NCI-H1694 treated with DMSO at 0.1 percent for 48 hours (cell line): ENCODE measurements at places on chromosomes 1 and 21.

DNA sequence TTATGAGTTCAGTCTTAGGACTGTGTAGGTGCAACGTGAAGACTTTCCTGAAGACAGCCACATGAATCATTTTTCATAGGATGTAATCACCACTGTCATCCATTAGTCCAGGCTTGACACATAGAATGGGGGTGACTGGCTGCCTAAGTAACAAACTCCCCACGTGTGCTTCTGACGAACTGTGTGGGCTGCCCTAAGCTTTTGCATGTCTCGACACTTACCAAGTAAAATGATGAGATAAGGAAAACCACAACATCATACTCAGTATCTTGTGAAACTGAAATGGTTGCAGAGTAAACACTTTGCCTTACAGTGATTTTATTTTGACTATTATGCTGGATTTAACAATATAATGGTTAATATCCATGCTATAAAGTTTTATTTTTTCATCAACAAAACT, 19.5 kb downstream of the ERG start:
- no peak for DNase-seq

GRCh38 chr1:177847843-177848242, 122.0 kb downstream of the SEC16B start:
- DNase-seq = no peak

- DNase-seq = no peak
Observed at GRCh38 chr1:235553112-235553551, 48.9 kb upstream of the B3GALNT2 start.

DNA sequence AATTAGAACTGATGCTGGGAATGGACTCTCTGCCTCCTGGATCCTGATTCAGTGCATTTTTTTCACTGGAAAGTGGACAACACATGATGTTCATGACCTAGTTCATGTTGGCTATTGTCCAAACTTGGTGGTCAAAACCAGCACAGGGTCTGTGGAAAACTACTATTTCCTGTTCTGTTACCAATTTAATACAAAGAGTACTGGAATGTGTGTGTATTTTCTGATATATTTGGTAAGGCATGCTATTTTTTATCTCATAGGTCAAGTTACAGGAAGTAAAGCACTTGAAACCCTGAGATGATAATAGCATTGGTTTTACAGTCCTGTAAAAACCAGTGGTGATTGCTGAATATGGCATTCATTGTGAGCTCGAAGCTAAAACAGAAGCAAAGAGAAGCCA, 89.9 kb downstream of the SGIP1 start:
- DNase-seq = no peak

- DNase-seq = no peak
Observed at GRCh38 chr1:206744683-206745082, 25.9 kb upstream of the IL19 start.

GRCh38 chr1:114755006-114755931, 2.5 kb downstream of the CSDE1 start:
- DNase-seq = no peak

DNA sequence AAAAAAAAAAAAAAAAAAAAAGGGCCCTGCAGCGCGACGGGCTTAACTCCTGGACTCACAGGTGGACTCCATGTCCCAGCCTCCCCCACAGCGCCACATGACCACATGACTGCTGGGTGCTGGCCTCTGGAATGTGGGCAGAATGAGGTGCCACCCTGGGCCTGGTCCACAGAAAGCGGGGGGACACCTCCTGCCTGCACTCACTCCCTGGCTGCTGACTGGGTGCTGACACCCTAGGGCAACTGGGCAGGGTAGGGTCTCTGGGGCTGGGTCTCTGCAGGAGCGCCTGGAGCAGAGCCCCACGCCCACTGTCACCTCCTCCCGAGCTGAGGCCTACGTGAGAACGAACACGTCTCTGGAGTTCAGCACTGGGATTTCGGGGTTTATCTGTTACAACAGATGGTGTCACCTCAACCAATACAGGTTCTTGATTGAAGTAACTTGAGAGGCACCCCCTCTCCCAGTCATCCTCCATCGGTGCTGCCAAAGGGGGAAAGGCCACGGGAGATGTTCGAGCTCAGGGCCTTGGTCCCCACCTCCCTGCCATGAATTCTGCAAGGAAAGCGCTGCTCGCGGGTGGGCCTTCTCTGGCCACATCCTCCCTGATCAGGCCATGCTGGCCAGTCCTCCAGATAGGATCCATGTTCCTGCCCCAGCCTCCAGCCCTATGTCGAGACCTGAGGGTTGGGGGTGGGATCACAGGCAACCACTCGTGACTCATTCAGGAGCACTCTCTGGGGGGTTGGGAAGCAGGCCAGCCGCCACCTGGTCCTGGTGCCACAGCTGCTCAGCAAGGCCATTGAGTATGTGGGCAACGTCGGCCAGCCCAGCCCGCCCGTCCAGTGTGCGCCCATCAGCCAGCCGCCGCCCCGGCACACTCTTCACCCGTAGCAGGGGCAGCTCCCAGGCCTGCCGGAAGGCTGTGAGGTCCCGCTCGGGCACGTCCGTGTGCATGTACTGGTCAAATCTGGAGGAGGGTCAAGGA, 5.4 kb downstream of the CPLANE2 start:
- no peak for DNase-seq

- DNase-seq = peak; percentile 69
Observed at GRCh38 chr1:155307247-155307740, 1.4 kb upstream of the FDPS start.
